Muscle of leg (tissue), 16 donors: ENCODE measurements at places on chromosomes 6 and 20. TPM values are rescaled to one million over a fixed set of nuclear protein-coding genes. Genes with fewer than 3 reads are reported as not detected.

The SLC22A2 gene
- 0.04 TPM for total RNA-seq

DNA sequence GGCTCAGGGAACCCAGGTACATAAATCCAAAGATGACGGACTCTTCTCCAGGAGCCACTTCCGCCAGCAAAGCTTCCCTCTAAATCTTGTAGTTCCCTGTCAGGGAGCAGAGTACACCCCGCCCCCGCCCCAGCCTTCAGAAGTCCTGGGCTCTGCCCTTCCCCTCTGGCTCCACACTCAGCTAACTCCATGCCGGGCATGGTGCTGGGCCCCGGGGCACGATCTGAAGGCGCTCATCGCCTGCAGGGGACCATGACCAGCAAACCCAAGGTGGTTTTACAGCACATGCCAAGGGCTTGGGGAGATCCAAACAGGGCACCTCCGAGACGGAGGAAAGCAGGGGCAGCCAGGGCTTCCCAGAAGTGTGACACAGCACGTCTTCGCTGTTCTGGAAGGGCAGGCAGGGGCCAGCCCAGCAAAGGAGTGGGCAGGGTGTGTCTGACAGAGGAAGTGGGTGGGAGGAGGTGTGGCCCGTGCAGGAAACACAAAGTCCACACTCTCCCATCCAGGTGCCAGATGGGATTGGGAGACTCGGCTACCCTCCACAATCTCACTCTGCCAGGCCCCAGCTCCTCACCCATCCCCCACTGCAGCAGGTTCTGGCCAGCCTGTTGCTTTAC lies 41.6 kb upstream of the SLC22A2 start:
- no peak for DNase-seq

DNA sequence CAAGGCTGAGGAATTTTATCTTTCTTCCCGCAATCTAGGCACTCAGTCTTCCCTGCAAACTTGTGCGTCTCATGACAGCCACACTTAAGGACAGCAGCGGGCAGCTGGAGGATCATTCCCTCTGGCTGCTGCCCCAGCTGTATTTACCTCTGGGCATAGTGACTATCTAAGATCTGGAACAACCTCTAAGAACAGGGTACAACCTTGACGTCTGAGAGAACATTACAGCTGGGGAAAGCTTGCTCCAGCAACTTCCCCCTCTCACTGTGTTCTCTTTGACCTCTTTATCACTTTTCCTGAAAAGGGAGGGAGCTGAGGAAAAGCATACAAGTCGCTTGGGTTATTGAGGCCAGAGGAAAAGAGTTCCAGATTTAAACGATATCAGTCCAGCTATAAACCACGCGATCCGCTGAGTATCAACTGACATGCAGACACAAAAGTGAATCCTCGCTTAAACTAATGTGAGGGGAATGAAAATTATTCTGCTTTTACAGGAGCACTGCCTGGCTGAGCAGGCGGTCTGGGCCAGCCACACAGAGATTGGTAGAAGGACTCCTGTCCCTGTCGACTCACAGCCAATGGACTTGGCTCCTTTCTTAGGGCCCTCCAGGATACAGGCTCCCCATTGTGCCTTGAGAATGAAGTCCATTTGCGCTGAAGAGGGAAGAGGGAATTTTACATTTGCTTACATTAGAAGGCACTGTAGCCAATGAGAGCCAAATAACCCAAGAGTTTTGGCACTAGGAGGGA lies 153.3 kb downstream of the QRSL1 start:
- no peak for DNase-seq

DNA sequence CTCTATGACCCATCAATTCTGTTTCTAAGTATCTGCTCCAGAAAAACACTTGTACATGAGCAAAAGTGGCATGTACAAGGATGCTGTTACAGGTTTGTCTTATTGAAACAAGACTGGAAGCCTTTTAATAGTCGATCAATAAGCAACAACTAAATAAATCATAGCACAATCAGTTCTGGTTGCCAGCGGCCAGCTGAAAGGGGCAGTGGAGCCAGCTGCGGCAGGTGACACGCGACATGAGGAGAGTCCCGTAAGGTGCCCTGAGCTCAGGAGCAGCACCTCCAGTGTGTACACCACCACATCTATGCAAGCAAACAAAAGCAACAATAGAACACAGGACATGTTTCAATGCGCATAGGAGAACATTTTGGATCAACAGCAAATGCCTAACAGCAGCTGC lies 20.7 kb upstream of the NNAT start:
- no peak for DNase-seq

- DNase-seq = peak; percentile 9
These were observed 12.5 kb upstream of the BCKDHB start for GRCh38 chr6:80094017-80094416.

GRCh38 chr20:51413857-51414256 lies 128.7 kb downstream of the NFATC2 start:
- no peak for DNase-seq
